Activated CD4-positive, alpha-beta T cell treated with anti-CD3 and anti-CD28 coated beads, Interleukin-2, amount 50 U/mL, for 1 hour (primary cell): ENCODE measurements at places on chromosomes 7 and 10.
A peak's percentile ranks its signal among the peaks of the same experiment; 100 is the strongest.

DNA sequence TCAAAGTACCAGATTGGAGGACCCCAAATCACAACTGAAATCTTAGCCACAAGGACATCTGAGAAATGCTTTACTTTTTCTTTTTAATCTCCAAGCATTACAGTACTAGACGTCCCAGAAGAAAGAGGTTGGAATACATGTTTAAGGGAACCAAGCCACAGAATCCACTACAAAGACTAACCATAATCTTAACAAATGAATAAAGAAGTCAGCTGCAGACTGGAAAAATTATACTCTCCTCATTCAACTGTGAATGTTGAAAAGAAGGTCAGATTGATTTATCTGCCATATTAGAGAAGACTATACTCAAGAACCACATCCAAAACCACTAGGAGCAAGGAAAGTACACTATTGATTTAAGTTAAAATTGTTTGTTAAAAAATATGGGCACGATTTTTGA is 102.1 kb upstream of the ABCB5 start:
- no peak for DNase-seq

DNA sequence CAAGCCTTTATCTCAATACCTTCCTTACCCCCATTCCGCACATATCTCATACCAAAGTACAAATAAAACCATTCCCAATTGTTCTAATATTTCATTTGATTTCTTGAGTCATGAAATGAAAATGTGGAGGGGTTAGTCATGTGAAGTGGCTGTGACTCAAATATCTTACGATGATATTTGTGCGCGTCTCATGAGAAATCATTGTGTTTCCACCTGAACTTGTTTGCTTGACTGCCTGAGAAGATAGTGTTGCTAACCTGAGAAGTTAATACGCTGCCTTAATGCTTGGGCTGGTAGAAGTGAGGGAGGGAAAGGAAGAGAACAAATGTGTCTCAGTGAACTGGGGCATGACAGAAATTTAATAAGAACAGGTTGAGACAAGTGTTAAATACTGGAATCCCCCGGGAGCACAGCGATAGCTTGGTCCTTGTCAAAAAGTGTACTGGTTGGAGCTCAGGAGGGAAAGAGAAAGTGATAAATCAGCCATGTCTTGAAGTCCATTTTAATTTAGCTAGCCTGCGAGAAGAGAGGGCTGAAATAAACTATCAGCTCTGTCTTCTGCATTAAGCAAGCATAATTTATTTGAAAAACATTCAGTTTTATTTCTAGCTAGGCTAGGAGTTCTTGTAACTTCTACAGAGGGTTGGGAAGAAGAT is 7.2 kb upstream of the EPHA1 start:
- no peak for DNase-seq

DNA sequence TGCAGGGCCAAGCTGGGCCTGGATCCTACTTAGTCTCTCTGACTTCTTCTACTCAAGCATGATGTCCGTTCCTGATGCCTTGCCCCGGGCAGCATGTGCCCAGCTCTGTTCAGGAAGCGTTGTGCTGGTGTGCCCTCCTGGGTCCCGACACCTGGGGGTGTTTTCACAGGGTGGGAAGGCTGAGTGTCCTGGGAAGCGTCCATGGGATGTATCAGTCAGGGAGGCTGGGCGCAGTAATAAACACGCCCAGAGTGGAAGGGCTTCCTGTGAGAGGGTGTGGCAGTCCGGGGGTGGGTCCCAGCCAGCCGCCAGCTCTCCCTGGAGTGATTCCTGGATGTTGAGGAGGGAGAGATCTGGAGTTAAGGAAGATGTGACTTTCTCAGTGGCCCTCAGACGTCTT is 29.0 kb downstream of the FOXK1 start:
- no peak for DNase-seq

- no peak for DNase-seq
Measured at GRCh38 chr10:87767253-87767652, 50.8 kb downstream of the ATAD1 start.

DNA sequence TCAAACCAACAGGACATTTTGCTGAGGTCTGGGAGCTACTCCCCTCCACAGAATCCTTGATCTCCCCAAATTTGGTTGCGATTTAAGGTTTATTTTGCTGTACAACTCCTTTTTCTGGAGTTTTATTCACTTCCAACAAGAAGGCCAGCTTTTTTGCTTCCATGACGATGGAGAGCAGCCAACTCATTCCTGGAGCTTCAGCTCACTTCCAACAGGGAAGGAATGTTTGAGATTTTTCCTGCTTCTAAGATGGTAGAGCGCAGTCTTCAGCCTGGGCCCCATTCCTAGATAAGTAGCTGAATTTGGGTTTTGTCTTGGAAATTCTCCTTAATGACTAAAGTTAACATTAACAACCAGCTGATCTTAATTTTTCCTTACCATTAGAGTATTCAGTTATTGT is 30.9 kb upstream of the CREB3L2 start:
- DNase-seq: no peak

GRCh38 chr7:80838643-80839042 is 80.2 kb downstream of the SEMA3C start:
- DNase-seq: no peak

DNA sequence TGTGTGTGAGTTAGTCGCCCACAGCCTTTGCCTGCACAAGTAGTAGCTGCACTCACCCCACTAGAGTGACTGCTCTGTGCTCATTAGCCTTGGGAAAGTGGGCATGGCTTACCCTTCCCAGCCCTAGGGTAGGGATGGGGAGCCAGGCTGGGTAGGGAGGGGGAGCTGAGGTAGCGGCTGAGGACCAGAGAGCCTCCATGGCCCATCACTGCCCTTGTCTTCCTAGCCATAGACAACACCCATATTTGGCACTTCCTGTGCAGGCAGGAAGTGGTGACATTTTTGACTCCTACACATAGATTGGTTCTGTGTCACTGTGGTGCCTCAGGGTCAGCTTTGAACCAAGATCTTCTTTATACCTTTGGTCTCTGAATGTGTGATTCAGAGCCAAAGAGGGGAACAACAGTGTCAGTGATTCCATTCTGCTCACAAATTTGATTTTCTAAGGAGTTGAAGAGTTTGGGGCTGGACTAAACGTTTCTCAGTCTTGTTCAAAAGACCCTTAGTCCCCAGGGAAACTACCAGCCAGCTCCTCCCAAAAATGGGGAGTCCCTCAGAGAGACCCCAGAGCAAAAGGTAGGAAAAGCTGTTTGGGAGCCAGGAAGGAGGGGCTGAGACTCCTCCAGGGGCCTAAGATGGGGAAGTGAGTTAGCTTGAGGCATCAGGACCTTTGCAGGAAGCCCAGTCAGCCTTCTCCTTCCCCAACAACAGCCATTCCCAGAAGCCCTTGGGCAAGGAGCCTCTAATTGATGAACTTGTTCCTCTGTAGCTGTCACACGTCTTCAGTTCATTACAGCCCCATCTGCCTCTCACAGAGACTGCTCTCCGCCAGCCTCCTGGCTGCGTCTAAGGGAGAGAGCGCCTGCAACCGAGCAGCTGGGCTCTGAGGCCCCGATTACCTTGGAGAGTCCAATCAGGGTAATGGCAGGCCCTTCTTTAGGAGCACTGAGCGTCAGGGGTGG is 135.0 kb downstream of the CDH23 start:
- DNase-seq: no peak

GRCh38 chr10:76034353-76035205 is 603.2 kb downstream of the LRMDA start:
- DNase-seq: no peak

GRCh38 chr10:104328896-104329710 is 9.2 kb downstream of the ITPRIP start:
- peak; percentile 69 for DNase-seq

DNA sequence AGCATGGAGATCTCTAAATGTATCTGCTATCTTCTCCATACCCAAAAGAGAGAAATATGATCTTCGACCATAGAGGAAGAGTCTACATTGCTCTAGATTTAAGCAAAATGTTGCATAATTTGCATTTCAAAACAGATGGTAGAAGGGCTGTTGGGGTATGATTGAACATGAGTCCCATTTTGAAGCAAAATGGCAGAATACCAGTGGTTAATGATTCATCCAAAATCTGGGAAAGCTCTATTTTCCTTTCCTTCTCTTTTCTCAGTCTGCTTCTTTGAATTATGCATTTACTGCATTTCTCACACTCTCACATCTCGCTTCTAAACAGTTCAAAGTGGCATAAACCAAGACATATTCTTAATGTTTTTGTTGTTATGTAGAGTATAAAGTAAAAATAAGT is 178.5 kb downstream of the MACC1 start:
- no peak for DNase-seq

DNA sequence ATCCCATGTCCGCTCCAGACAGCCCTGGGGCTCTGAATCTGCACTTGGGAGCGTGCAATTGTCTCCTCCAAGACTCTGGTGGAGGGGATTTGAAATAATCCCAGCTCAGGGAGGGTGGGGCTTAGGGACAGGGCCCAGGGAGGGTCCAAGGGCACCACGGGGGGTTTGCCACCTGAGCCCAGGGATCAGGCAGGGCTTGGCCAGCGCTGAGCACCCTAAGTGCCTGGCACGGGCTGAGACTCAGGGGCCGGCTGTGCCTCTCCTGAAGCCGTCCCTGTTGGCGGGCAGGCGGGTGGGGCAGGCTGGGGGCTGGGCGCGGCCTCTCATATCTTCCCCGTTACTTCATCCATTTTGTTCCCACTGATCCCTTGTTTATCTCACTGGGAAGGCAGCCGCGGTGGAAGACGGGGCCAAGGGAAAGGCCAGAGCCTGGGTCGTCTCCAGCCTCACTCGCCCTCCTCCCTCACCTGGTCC is 41.8 kb upstream of the ELN start:
- no peak for DNase-seq

GRCh38 chr10:62133618-62134017 is 135.0 kb downstream of the RTKN2 start:
- DNase-seq: no peak

GRCh38 chr10:104267721-104268404 is 1.1 kb upstream of the GSTO2 start:
- no peak for DNase-seq

- DNase-seq: no peak
Measured at GRCh38 chr10:126904818-126905701, at the start of gene DOCK1. TSS of gene DOCK1 (plus strand) at chr10:126905428. CDS start at chr10:126905518, 90 bp downstream.

DNA sequence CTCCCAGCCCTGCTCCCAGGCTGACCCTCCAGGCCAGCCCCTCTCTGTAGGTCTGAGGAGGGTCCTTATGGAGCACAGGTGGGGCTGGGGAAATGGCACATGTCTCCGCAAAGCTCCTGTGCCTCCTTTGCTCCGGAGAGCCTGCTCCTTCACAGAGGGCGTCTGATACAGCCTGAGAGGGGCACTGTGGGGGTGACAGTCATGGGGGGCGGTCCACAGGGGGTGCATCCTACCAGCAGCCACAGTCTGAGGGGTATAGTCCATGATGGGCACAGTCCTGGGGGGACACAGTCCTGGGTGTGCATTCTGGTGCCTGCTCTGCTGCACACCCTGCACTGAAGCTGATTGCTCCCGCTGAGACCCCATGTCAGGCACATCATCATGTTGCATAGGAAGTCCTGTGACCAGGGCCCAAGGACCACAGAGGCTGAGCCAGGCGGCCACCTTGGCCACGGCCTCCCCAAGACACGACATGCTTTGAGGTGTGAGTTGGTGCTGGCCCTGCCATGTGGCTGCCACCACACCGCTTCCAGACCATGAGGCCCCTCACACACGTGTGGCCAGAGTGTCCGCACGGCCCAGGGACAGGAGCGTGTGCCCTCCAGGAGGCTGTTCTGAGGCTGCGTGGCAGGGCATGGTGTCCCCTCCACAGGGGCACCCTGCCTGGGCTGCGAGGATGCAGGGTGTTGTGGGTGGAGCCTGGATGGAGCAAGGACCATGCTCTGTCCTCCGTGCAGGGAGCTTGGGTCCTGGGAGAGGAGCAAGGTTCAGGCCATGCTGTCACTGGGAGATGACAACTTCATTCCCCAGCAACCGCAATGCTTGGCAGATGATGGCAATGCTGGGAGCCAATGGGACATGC is 59.2 kb downstream of the PWWP2B start:
- no peak for DNase-seq

DNA sequence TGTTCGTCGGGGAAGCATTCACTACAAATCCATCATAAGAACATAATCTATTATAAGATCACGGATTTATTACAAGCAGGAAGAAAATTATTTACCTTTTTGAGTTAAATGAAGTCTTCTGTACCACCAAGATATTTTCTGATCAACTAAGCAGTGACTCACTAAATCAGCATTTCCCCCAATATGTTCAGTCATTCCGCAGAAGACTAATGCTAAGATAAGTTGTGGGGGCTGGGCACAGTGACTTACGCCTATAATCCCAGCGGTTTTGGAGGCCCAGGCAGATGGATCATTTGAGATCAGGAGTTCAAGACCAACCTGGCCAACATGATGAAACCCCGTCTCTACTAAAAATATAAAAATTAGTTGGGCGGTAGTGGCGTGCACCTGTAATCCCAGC is 144.2 kb upstream of the EGR2 start:
- no peak for DNase-seq

GRCh38 chr7:43430411-43430810 is 152.5 kb upstream of the STK17A start:
- no peak for DNase-seq

- DNase-seq: no peak
Measured at GRCh38 chr10:10528563-10528910, 489.1 kb upstream of the CELF2 start.

DNA sequence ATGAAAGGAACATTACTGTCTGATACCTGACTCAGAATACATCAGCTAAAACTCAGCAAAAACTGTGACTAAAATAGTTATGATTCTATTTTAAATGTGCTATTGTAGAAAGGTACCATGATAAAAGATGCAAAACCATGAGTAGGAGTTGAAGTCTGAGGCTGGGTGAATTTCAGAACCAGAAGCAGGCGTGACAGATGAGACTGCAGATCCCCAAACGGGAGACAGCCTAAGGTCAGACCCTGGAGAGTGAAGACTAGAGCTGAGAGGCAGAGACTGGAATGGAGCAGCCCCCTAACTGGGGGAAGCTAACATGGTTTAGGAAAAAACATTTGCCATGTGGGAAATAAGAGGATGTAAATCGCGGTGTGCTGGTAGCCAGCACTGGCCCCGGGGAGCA is 275.8 kb downstream of the POM121L12 start:
- no peak for DNase-seq

DNA sequence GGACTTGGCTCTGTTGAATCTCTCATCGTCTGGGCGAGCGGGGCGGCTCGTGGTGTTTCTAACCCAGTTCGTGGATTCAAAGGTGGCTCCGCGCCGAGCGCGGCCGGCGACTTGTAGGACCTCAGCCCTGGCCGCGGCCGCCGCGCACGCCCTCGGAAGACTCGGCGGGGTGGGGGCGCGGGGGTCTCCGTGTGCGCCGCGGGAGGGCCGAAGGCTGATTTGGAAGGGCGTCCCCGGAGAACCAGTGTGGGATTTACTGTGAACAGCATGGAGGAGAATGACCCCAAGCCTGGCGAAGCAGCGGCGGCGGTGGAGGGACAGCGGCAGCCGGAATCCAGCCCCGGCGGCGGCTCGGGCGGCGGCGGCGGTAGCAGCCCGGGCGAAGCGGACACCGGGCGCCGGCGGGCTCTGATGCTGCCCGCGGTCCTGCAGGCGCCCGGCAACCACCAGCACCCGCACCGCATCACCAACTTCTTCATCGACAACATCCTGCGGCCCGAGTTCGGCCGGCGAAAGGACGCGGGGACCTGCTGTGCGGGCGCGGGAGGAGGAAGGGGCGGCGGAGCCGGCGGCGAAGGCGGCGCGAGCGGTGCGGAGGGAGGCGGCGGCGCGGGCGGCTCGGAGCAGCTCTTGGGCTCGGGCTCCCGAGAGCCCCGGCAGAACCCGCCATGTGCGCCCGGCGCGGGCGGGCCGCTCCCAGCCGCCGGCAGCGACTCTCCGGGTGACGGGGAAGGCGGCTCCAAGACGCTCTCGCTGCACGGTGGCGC is at the start of gene EN2:
TSS of gene EN2 (plus strand) at position 19 of the 767 bp plus-strand sequence. CDS start at position 268, 249 bp downstream.
- DNase-seq: no peak
